Activated CD8-positive, alpha-beta memory T cell treated with anti-CD3 and anti-CD28 coated beads for 4 hours (primary cell): ENCODE measurements at places on chromosomes 1 and 21.

- no peak for DNase-seq
Measured at GRCh38 chr1:161298116-161298515, 11.7 kb downstream of the MPZ start.

DNA sequence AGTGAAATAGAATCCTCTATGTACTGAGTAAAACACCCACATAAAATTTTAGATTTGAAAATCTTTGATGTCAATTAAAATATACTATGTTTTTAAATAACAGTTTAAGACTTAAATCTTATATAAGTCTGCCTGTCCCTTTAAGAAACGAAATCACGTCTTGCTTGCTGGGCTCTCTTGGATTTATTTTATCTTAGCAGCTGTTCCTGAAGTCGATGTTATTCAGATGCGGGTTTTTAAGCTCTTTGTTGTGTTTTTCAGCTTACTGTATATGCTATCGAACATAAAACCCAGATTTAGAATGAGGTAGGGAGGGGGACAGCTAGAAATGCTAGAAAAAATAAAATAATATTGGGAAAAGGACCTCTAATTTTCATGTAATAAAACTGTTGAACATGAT is 11.1 kb upstream of the SSX2IP start:
- DNase-seq: no peak

GRCh38 chr21:45922648-45923047 is 58.9 kb upstream of the COL6A1 start:
- DNase-seq: no peak

- no peak for DNase-seq
Measured at GRCh38 chr1:41622859-41623732, 138.6 kb upstream of the EDN2 start.
